IMR-90 (cell line): ENCODE measurements at places on chromosomes 5 and 9. TPM values are rescaled to one million over a fixed set of nuclear protein-coding genes. Genes with fewer than 3 reads are reported as not detected.

The IL7R gene
- polyA plus RNA-seq: 39.0 and 40.7 TPM in 2 replicates

The CCL27 gene
- 0.17 and 0.26 TPM in 2 replicates for polyA plus RNA-seq

The GRIN3A gene
- polyA plus RNA-seq: not detected in 2 replicates

DNA sequence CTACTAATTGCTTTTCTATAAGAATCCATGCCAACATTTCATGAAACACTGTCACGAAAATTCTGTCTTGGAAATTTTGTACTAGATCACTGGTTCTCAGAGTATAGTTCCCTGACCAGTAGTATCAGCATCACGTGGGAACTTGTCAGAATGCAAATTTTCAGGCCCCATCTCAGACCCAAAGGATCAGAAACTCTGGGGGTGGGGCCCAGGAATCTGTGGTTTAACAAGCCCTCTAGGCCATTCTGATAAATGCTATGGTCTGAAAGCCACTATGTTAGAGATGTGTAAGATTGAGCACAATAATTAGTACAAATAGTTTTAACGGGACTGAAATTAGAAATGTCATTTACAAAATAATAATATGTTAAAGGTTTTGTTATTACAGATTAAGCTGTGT, 615.7 kb upstream of the ARRDC3 start:
- H3K27ac ChIP-seq: no peak overlapping the region
- H3K4me3 ChIP-seq: no peak overlapping the region
- peaks cover 5% of the 10 kb centered on the region for H3K4me1 ChIP-seq

DNA sequence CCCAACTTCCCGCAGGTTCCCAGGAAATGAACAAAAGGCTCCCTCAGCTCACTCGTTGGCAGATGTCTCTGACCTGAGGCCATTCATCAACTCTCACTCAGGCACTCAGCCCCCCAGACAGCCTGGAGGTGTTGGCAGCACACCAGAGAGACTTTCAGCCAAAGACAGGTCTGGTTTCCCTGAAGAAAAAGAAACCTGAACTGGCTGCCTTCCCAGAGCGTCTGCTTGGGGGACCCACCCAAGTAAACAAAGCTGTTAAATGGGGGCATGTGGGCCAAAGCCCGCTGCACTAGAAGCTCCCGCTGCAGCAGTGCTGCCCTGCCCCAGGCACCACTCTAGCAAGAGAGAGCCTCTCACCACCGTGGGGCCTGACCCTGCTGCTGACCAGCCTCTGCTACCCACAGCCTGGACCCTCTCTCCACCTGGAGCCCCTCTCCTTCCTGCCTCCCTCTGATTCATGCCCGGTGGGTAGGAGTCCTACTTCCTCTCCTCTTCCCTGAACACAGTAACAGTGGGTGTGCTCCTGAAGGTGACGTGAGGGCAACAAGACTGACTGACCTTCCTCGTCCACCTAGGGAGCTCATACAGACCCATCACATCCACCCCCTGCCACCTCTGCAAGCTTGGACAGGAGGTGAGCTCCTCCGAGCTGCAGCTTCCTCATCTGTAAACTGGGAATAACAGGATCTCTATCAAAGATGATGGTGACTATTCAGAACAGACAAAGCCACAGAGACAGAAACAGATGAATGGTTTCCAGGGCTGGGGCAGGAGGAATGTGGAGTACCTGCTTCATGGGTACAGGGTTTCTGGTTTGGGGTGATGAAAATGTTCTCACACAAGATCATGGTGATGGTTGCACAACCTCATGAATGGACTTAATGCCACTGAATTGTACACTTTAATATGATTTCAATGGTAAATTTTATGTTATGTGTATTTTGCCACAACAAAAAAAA, 31.0 kb upstream of the GABRP start:
- DNase-seq: no peak
- H3K4me3 ChIP-seq: no peak overlapping the region
- no peaks in the 10 kb centered on the region for H3K36me3 ChIP-seq
- 0 out of 2 replicates have a peak, but pooled peaks cover 2% of the 10 kb centered on the region for H3K4me1 ChIP-seq
- peaks cover 35% of the 10 kb centered on the region for H3K27me3 ChIP-seq

- no peak for DNase-seq
- H3K27ac ChIP-seq: no peak overlapping the region
- H3K4me3 ChIP-seq: no peak overlapping the region
- no peaks in the 10 kb centered on the region for H3K27me3 ChIP-seq
Observed at GRCh38 chr9:107945493-107945892, 455.9 kb upstream of the KLF4 start.

DNA sequence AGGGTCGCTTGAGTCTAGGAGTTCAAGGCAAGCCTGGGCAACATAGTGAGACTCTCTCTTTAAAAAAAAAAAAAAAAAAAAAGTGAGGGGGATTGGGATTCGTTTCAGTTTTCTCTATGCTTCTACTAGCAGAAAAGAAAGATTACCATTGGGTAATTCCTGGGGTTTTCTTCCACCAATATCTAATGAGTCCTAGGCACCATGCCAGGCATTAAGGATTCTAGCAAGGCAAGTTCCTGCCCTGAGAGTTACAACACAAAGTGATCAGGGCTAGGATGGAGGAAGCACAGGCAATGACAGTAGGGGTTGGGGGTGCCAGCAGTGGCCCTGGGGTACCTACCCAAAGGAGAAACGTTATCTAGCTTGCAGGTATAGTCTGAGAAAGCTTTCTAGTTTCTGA, 90.8 kb downstream of the PCDH1 start:
- no peaks in the 10 kb centered on the region for H3K36me3 ChIP-seq
- H3K4me3 ChIP-seq: no peak overlapping the region
- H3K27ac ChIP-seq: no peak overlapping the region
- no peak for DNase-seq

- H3K27ac ChIP-seq: no peak overlapping the region
- no peak overlapping the region for H3K4me3 ChIP-seq
Observed at GRCh38 chr5:17679597-17680203, 45.4 kb downstream of the TAF11L14 start.

- no peak overlapping the region for H3K27ac ChIP-seq
- no peak overlapping the region for H3K4me3 ChIP-seq
- DNase-seq: no peak
Observed at GRCh38 chr9:135848341-135849047, 58.9 kb downstream of the CAMSAP1 start.

DNA sequence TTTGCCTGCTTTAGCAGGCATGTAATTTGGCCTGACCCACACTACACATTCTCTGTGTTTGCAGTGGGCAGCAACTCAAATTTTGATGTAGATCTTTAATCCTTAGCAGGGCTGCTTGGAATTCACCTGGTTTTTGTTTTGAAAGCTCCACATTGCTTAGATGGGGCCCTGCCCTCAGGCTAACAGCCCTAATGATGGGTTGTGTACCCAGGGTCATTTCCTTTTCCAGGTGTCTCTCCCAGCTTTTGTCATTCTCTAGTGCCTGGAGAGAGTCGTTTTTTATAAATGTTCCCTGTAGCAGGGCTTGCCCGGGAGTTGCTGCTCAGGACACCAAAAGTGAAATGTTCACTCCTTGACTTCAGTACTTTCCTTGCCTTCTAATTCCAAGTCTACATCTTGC, 126.3 kb downstream of the TRIO start:
- no peaks in the 10 kb centered on the region for H3K27me3 ChIP-seq
- H3K36me3 ChIP-seq: peaks cover 13% of the 10 kb centered on the region
- peak overlapping the region; percentile 28 for H3K27ac ChIP-seq
- no peak overlapping the region for H3K4me3 ChIP-seq

- H3K4me1 ChIP-seq: peaks cover 5% of the 10 kb centered on the region
- DNase-seq: no peak
- H3K4me3 ChIP-seq: no peak overlapping the region
- H3K27me3 ChIP-seq: no peaks in the 10 kb centered on the region
Observed at GRCh38 chr5:114419067-114419388, 57.2 kb downstream of the KCNN2 start.

DNA sequence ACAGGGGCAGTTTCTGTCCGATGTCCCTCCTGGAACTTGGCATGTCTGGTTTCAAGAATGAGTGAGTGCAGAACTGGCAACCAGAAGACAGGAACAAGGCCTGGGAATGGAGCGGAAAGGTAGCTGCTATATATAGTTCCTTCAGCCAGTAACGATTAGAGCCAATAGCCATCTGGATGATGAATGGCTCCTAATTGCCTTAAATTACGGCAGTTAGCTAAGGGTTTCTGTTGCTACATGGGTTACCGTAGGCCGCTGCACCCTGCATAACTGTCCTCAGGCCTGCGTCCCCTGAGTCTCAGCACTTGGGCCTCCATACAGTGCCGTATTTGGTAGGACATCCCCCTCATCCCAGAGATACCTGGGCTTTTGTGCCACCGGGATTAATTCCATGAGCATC, 29.4 kb downstream of the WWC1 start:
- no peak for DNase-seq
- no peak overlapping the region for H3K27ac ChIP-seq
- H3K36me3 ChIP-seq: no peaks in the 10 kb centered on the region
- no peaks in the 10 kb centered on the region for H3K27me3 ChIP-seq

DNA sequence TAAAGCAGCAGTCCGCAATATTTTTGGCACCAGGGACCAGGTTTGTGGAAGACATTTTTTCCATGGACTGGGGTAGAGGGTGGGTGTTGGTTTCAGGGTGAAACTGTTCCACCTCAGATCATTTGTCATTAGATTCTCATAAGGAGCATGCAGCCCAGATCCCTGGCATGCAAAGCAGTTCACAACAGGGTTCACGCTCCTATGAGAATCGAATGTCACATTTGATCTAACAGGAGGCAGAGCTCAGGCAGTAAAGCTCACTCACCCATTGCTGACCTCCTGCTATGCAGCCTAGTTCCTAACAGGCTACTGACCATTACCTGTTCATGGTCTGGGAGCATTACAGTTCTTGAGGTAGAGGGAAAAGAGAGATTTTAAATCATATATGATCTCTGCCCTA, 241.5 kb upstream of the COX7C start:
- no peaks in the 10 kb centered on the region for H3K4me1 ChIP-seq
- DNase-seq: no peak
